ENCODE measurements at places on chromosomes 12 and 14.

DNA sequence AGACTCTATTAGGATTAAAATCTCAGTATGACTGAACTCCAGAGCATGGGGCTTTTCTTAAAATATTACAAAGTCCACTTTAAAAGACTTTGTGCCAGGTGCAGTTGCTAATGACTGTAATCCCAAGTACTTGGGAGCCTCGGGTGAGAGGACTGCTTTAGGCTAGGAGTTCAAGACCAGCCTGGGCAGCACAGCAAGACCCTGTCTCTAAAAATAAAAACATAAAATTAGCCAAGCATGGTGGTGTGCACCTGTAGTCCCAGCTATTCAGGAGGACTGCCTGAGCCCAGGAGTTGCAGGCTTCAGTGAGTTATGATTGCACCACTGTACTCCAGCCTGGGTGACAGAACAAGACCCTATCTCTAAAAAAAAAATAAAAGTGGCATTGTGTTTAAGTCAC lies 33.2 kb downstream of the ATF7 start:
- DNase-seq = no peak

DNA sequence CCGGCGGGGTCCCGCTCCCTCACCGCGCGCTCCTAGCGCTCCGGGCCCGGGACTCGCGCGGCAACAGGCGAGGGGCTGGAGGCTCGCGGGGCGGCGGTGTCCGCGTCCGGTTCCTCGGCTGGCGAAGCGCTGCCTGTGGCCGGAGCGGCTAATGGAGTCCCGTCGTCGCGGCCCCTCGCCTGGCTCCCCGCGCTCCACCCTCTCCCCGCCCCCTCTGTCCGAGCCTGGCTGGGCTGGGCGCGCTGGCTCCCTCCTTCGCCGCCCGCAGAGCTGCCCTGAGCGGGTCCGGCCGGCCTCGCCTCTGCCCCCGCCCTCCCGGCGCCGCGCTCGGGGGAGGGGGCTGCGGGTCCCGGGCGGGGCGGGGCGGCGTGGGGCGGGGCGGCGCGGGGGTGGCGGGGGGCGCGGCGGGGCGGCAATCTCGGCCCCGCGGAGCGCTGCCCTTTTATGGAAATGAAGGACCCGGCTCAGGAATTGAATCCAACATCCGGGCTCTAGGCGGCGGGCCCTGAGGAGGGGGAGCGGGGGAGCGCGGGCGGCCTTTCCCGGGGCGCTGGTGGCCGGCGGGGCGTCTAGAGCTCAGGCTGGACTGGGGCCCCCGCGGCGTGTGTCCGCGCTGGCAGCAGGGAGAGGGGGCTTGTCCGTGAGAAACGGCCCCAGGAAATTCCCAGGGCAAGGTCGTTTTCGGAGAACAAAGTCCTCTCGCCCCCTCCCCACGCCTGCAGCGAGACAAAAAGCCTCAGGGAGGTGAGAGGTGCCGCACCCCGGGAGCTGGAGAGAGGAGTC lies at the start of gene FERMT2:
TSS of gene FERMT2 (minus strand) at position 153 of the 783 bp plus-strand sequence. CDS start 482 bp downstream, outside the sequence.
- peak; percentile 70 for DNase-seq

GRCh38 chr12:113934946-113935345 lies 31.2 kb downstream of the RBM19 start:
- DNase-seq = no peak

DNA sequence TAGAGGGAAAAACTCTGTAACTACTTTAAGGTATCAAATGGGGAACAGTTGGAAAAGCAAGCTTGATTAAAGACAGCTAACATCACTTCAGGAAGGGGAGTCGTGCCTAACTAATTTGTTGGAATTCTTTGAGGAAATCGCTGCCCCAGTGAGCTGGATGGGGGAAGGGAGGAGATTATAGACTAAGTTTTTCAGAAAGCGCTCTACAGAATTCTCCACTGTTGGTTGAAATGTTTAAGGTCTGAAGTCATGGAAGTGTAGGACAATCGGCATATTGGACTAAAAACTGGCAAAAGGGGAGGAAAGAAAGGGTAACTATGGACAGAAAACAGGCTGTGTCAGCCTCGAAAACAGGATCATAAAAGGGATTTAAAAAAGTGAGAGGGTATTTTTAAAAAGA lies 229.9 kb upstream of the HMGA2 start:
- DNase-seq = no peak

GRCh38 chr14:74637178-74637550 lies 25.1 kb upstream of the LTBP2 start:
- no peak for DNase-seq

DNA sequence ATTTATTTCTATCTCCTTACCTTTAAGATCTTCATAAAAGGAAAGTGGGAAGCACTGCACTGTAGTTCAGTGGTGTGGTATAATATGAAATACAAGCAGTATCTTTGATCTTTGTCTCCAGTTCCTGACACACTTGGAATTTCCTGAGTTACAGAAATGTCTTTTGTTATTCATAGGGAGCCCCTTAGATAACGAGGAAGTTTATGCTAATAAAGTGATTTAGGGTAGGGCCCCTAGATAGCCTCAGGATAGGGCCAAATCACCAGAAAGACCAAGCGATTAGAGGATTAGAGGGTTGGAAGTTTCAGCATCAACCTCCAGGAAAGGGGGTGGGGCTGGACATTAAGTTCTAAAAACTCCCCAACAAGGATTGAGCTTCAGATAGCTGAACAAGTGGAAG lies 29.9 kb upstream of the DDHD1 start:
- no peak for DNase-seq

DNA sequence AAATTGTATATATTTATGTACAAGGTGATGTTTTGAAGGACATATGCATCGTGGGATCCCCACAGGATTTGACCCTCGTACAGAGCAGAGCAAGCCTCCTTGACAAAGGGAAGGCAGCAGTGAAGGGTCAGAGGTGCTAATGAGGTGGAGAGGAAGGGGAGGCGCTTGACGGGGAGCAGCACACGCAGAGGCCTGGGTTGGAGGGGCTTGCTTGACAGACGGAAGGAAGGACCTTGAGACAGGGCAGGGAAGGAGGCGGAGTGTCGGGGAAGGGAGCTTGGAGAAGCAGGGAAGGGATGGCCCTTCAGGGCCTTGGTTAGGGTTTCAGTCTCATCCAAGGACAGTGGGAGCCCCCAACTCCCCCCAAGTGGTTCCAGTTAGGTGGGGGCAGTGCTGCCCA lies 52.6 kb downstream of the ZNF664 start:
- DNase-seq = no peak

DNA sequence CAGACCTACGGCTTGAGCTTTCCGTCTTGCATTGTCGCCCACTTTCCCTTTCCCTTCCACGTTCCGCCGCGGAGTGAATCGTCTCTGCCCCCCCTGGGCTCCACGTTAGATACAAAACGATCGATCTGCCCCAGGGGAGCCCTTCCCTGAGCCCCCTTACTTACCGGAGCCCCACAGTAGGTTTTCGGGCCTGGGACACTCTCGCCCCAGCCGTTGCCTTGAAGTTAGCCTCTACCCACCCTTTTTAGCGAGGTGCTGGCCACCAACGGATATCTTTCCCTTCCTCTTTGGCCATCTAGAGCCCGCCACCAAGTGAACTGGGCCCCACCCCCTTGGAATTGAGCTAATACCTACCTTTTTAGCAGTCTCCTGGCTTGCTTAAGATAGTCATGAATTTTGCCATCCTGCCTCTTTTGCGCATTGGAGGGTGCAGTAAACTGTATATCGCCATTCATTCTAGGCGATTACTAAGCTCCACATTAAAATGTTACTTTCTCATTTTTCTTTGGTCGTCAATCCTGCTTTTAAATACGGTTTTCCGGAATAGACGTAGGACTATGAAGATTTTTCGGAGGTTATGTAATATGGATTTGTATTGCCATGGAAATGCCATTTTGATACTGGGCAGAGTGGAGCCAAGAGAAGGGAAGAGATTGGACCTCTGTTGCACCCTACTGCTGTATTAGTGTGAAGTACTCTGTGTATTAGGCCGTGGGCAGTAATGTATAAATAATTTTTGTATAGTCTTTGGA lies 764 bp downstream of the RBM25 start:
- peak; percentile 29 for DNase-seq

DNA sequence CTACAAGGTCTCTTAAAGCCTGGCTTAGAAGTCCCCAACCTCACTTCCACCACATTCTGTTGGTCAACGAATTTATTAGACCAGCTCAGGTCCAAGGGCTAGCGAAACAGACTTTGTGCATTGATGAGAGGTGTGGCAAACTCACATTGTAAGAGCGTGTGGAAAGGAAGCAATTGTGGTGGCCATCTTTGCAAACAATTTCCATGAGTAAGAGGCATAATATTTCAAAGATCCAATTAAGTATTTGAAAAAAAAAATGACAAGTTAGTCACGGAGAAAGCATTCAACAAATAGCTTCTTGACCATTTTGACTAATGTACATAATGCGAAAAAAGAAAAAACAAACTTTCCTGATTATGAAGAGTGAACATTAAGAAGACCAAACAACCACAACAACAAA lies 7.4 kb downstream of the NR1H4 start:
- no peak for DNase-seq

Data from kidney capillary endothelial cell (primary cell).